ENCODE measurements at places on chromosomes 16 and 17.

GRCh38 chr17:8994319-8994718, 27.0 kb upstream of the NTN1 start:
- DNase-seq = peak; percentile 55

DNA sequence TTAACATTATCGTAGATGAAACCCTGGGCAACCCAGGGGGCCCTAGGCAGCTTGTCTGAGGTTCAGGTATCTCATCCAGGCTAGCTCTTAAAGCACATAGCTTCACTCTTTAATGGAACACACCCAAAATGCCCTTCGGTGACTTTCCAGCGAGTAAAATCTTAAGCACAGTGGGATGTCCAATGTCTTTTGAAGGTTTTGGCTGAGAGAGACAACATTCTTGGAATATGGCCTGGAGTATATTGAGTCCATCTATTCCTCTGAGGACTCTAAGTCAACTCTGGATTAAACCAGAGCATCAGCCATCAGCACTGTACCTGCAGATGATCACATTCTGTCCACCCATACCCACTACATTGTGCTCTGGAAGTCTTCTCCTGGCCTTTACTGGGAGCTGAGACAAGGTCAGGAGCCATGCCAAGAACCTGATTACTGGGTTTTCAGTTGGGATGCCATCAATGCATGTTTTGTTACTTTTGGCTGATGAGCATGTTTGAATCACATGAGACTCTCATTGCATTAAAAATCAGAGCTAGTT, 63.4 kb upstream of the CDH11 start:
- DNase-seq = no peak

- DNase-seq = no peak
These were observed 76.3 kb upstream of the RBL2 start for GRCh38 chr16:53357955-53358354.

GRCh38 chr16:8686031-8686621, 11.7 kb downstream of the ABAT start:
- no peak for DNase-seq

- no peak for DNase-seq
These were observed 46.1 kb upstream of the CBFA2T3 start for GRCh38 chr16:89023151-89023551.

- DNase-seq = no peak
These were observed 1.9 kb downstream of the GNA13 start for GRCh38 chr17:65054602-65055001.

DNA sequence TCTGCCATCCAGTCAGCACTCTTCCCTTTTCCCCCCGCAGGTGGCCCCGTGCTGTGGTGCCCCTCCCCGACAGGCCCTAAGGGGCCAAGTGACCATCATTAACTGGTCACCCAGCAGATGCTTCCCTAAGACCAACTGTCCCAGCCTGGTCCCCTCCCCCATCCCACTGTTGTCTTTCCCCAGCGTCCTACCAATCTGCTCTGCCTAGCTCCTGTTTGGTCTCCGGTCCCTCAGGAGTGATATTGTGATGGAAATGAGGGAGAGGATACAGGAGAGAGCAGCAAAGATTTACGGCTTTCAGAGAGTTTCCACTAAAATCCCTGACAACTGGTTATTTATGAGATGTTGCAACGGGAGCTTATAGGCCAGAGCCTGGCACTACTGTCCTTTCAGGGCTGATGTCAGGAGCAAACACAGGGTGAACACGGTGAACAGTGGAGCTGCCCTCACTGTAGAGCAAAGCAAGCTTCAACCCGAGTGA, 1.4 kb upstream of the TTLL6 start:
- no peak for DNase-seq

DNA sequence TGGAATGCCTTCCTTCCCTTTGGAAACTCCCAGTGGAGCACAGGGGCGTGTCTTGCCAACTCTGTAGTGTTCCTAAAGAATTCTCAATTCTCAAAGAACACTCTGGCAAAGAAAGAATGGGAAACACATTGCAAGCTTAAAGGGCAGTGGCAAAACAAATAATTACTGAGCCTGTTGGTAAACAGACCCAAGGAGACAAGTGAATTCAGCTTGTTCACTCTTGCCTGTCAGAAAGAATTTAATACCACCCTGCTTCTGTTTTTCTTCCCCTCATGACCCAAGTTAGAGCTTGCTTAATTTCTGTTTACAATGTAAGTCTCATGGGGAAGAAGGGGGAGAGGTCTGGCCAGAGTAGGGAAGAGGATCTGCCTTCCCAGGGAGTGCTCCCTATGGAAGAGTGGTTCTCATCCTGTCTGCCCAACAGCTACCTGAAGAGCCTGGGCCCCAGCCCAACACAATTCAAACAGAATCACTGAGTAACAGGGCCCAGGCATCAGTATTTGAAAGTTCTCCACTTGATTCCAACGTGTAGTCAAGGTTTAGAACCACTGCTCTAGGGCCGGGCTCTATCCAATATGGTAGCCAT, 386.0 kb downstream of the SLC39A11 start:
- DNase-seq = no peak

GRCh38 chr17:5823219-5823618, 238.9 kb upstream of the NLRP1 start:
- no peak for DNase-seq

- no peak for DNase-seq
These were observed 168.1 kb downstream of the XYLT1 start for GRCh38 chr16:17302620-17303019.

GRCh38 chr16:48494742-48495141, 109.5 kb upstream of the SIAH1 start:
- no peak for DNase-seq

GRCh38 chr17:83198366-83199341, 119.2 kb downstream of the METRNL start:
- peak; percentile 7 for DNase-seq

DNA sequence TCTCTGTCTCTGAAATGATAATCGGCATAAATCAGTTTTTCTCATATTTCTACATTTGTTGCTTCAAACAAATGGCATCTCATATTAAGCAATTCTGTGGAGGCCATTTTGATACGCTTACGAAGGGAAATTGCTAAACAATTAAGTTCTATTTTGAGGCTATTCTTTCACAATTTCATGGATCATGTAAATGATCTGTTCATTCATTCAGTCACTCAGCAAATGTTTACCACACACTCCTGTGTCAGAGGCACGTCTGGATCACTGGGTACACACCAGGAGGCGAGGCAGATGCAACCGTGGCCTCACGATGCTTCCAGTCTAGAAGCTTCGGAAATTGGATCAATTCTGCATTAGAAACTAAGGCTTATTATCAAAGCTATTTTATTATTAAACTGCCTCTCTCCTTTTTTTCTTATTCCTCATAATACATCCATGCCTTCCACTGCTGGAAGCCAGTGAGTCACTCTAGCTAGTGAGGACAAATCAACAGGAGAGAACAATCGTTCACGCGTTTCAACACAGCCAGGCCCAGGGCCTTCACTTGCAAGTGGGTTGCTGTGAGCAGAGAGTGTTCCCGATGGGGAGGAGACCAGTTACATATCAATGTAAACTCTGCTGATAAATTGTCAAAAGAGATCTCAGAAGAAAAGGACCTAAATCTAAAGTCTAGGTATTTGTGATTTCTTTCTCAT, 11.3 kb upstream of the SLC39A11 start:
- DNase-seq = no peak

- no peak for DNase-seq
These were observed 22.5 kb downstream of the KCTD19 start for GRCh38 chr16:67304020-67304419.

DNA sequence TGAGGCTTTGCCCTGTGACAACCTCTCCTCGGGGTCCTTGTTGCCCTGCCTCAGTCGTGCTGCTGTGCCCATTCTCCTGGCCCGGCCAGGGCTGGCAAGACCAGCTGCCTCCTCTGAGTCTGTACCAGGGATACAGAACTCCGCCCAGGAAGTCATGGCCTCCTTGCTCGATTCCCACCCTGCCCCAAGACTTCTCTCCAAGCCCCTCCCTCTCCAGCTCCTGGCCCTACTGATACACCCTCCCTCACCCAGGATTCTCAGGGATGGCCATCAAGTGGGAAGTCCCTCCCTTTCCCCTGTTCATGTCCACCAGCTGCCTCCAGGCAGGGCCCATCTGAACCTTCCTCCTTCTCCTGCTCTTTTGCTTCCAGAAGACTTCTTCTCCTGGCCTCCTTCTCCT, 11.2 kb upstream of the TMEM208 start:
- DNase-seq = no peak

- DNase-seq = peak; percentile 97
These were observed 19.0 kb downstream of the CENPX start for GRCh38 chr17:82003411-82004381.

- no peak for DNase-seq
These were observed 185.3 kb downstream of the ZNF423 start for GRCh38 chr16:49670627-49671026.

DNA sequence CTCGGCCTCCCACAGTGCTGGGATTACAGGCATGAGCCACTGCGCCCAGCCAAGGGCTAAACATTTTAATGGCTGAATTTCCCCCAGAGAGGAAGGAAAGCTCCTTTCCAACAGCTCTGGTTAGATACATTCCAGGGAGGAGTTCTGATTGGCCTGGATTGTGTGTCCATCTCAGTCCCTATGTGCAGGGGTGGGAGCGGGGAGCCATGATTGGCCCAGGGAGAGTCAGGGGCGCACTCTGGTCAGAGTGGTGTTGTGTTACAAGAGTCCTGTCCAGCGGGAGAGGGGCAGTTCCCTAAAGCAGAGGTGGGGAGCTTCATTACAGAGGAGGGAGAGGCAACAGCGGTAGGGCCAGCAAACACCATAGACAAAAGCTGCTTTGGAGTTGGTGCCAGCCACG, 75.0 kb downstream of the RAP1GAP2 start:
- no peak for DNase-seq

DNA sequence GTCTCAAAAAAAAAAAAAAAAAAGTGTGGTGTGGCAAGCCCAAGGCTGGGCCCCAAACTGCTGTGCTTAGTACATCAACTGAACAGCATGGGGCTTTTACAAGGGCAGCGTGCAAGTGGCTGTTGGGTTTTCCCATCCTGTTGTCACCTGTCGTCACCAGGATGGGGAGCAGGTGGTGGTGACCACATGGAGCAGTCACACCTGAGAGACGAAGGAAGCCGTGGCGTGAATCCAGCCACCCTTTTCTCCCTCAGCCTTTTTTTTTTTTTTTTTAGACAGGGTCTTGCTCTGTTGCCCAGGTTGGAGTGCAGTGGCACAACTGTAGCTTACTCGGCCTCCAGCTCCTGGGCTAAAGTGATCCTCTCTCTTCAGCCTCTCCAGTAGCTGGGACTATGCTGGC, 4.1 kb upstream of the MRPL58 start:
- no peak for DNase-seq

- no peak for DNase-seq
These were observed 13.1 kb downstream of the KIAA0513 start for GRCh38 chr16:85040685-85041084.

DNA sequence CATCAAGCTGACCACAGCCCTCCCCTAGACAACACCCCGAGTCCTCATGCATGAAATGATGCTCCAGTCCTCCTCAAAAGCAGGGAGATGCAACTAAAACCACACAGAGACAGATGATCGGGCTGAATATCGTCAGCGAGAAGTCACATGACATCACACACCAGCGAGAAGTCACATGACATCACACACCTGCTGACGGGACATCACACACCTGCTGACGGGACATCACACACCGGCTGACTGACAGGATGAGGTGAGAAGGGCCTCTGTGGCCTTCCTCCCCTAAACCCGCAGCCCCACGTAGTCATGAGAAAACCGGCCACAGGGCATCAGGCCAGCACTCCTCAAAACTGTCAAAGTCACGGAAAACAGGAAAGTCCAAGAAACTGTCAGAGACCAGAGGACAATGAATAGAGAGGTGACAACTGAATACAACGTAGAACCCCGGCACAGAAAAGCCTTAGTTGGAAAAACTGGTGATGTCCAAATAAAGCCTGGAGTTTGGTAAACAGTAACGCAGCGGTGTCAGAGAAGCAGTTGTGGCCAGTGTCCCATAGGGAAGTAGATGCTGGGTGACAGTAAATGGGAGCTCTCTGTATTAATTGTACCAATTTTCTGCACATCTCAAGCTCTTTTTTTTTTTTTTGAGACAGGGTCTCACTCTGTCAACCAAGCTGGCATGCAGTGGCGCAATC, 14.3 kb downstream of the LITAF start:
- DNase-seq = peak; percentile 67

GRCh38 chr17:56624309-56624708, 30.8 kb downstream of the NOG start:
- DNase-seq = no peak

DNA sequence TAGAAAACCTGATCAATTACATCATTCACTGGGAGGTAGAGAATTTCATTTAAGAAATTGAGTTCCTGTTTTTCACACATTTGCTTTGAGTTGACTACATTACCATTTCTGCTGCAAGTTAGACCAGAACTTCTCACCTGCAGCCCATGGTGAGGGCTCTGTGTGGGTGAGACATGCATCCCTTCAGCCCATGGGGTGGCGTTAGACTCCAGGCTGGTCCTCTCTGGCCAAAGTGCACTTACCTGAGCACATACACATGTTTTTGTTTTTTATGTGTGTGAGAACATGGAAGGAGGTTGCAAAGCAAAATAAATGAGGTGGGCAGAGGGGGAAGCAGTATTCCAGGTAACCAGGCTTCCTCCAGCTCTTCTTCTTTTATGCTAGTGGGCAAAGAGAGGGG, 470.2 kb downstream of the PMP22 start:
- DNase-seq = no peak

- no peak for DNase-seq
These were observed 4.8 kb downstream of the EMP2 start for GRCh38 chr16:10575506-10576130.

- DNase-seq = no peak
These were observed 787 bp downstream of the CDH11 start for GRCh38 chr16:65120831-65121721.

GRCh38 chr17:39200070-39200879, at the start of gene RPL19:
TSS of gene RPL19 (plus strand) at chr17:39200283. CDS start at chr17:39200345, 62 bp downstream.
- DNase-seq = no peak

GRCh38 chr17:66777689-66778225, 57.2 kb upstream of the CACNG5 start:
- no peak for DNase-seq

DNA sequence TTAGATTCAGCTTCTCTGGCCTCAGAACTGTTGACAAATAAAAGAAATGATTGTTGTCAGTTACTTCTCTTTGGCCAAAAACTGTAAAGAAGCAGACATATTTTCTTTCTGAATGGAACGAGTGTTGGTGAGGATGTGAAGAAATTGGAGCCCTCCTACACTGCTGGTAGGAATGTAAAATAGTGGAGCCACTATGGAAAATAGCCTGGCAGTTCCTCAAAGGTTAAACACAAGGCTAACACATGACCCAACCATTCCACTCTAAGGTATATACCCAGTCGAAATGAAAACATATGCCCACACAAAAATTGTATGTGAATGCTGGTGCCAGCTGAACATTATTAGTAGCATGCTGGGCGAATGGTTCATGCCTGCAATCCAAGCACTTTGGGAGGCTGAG, 14.2 kb upstream of the KRT24 start:
- no peak for DNase-seq

Data from ascending aorta (tissue), 2 donors.